Trophoblast cell (in vitro differentiated cells and primary cell): ENCODE measurements at places on chromosomes 4 and X.

- H3K27ac ChIP-seq, result no peak overlapping the region
- no peaks in the 10 kb centered on the region for H3K27me3 ChIP-seq
- no peak overlapping the region for H3K4me3 ChIP-seq
- H3K36me3 ChIP-seq, result peaks cover 33% of the 10 kb centered on the region
- no peak for DNase-seq
Measured at GRCh38 chr4:168900080-168900479, 110.0 kb downstream of the CBR4 start.

DNA sequence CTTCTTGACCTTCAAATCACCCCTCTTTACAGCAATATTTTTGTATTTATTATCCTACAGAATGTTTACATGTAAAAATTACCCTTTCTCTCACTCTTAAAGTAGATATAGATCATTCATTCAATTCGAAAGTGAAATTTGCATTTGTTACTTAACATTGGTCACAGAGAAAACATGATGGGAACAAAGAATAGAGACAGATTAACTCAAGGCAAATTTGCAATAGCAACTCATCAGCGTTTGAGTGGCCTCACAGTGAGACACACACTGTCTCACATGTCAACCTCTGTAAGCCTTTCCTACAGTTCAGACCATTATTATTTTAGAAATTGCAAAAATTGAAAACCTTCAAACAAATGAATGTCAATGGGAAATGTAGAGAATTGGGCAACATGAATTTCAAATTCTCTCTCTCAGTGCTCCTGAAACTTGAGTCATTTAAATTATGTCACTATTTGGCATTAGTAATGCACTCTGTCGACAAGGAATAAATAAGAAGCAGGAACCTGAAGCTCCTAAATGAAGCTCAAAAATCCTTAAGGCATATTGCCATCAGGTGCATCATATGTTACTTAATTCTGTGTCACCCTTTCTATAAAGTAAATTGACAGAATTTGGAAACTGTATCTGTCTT, 148.3 kb upstream of the ANXA10 start:
- peak; percentile 74 for DNase-seq
- no peak overlapping the region for H3K4me3 ChIP-seq
- no peak overlapping the region for H3K27ac ChIP-seq
- H3K36me3 ChIP-seq, result no peaks in the 10 kb centered on the region
- H3K4me1 ChIP-seq, result no peaks in the 10 kb centered on the region
- no peaks in the 10 kb centered on the region for H3K27me3 ChIP-seq

GRCh38 chr4:161404346-161405110, 759.3 kb downstream of the FSTL5 start:
- H3K36me3 ChIP-seq, result no peaks in the 10 kb centered on the region
- no peaks in the 10 kb centered on the region for H3K27me3 ChIP-seq
- no peak overlapping the region for H3K27ac ChIP-seq

DNA sequence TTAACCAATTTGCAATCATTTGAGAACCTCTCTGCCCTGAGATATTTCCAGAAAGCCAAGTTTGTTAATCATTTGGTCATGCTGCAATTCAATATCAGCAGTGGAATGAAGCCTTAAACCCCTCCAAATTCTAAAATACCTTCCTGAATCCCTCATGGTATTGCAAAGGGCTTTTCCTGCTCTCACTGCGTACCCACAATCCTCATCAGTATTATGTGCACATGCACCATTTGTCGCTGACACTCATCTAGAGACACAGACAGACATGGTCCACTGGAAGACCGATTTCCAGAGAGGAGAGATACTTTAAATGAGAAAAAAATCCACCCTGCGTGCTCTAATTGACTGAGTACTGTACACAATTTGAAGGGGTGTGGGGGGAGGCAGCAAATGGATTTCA, 104.4 kb downstream of the GPC3 start:
- no peak for DNase-seq
- no peaks in the 10 kb centered on the region for H3K36me3 ChIP-seq
- no peak overlapping the region for H3K27ac ChIP-seq
- H3K27me3 ChIP-seq, result no peaks in the 10 kb centered on the region

DNA sequence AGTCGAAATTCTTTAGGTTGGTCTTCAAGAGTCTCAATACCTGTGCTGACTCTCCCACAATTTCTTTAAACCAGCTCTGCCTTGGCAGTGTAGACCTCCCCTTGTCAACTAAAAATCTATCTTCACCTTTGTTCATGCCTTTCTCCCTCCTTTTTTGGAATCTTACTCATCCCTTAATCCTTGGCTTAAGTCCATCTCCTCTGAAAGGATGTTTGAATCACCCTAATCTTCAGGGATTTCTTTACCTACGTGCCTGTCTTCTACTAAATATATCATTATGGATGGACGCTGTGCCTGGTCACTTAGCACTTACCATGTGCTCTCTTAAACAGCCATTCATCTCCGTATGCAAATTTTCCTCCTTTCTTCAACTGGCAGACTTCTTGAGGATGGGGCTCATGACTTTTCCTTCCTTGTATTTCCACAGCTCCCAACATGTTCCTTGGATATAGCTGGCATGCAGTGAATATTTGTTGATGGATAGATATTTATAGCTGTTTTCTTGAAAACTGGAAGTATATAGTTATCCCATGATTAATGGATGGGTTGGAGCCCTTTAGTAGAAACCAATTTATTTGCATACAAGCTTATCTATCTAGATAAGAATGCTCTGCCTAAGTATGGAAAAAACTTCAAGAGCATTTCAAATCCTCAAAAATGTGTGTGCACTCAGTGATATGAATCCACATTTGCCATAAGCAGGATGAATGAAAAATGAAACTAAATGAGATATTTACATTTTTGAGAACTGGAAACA, 166.6 kb downstream of the SPRY1 start:
- H3K4me1 ChIP-seq, result no peaks in the 10 kb centered on the region
- no peaks in the 10 kb centered on the region for H3K36me3 ChIP-seq
- no peak overlapping the region for H3K4me3 ChIP-seq

DNA sequence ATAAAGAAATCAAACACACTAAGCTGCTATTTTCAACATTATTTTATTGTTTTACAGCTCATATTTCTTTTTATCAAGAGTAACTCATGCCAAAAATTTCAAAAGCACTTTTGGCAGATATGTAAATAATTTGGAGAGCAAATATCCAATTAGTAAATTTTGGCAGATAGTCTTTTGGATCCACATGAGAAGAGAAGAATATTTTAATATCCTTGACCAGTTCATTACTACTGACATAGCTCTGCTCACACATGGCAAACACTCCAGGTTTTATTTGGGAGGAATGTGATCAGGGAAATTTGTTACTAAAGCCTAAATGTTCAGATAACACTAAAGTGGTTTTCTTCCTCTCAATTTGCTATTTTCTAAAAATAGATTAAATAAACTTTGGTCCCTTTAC, 1054.3 kb downstream of the FAT4 start:
- H3K36me3 ChIP-seq, result no peaks in the 10 kb centered on the region
- no peaks in the 10 kb centered on the region for H3K27me3 ChIP-seq
- H3K27ac ChIP-seq, result no peak overlapping the region
- no peak for DNase-seq

GRCh38 chrX:323721-324628, 5.4 kb upstream of the GTPBP6 start:
- H3K4me1 ChIP-seq, result no peaks in the 10 kb centered on the region
- peak; percentile 72 for DNase-seq
- H3K27me3 ChIP-seq, result no peaks in the 10 kb centered on the region
- H3K4me3 ChIP-seq, result no peak overlapping the region

DNA sequence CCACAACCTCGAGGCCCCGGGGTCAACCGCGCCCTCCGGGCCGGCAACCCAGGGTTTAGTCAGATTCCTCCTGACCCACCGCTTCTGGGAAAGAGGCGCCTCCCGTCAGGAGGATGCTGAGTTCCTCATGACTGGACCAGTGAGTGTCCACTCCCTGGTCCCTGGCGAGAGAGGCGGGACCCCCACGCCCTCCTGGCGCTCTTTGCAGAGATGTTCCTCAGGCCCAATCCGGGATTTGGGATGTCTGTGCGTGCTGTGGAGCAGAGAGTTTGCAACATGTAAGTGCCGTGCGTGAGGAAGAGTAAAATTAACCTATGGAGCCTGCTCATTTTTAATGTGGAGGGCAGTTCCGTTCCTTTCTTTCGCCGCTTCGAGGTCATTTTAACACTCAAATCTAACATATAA, 824 bp upstream of the UGDH start:
- H3K4me3 ChIP-seq, result peak overlapping the region; percentile 99
- H3K36me3 ChIP-seq, result peaks cover 10% of the 10 kb centered on the region
- H3K4me1 ChIP-seq, result peaks cover 2% of the 10 kb centered on the region

GRCh38 chr4:68654946-68655721, 15.3 kb downstream of the UGT2B15 start:
- no peak overlapping the region for H3K4me3 ChIP-seq
- no peaks in the 10 kb centered on the region for H3K4me1 ChIP-seq
- H3K27ac ChIP-seq, result no peak overlapping the region

- peak; percentile 17 for DNase-seq
- H3K27me3 ChIP-seq, result no peaks in the 10 kb centered on the region
- no peaks in the 10 kb centered on the region for H3K4me1 ChIP-seq
- no peak overlapping the region for H3K27ac ChIP-seq
- no peaks in the 10 kb centered on the region for H3K36me3 ChIP-seq
- peak overlapping the region; percentile 86 for H3K4me3 ChIP-seq
Measured at GRCh38 chr4:86595426-86595805, 1.3 kb downstream of the PTPN13 start.

- no peak overlapping the region for H3K27ac ChIP-seq
- no peak overlapping the region for H3K4me3 ChIP-seq
- DNase-seq, result no peak
- H3K36me3 ChIP-seq, result no peaks in the 10 kb centered on the region
Measured at GRCh38 chrX:125089761-125090445, 229.8 kb upstream of the TEX13C start.

DNA sequence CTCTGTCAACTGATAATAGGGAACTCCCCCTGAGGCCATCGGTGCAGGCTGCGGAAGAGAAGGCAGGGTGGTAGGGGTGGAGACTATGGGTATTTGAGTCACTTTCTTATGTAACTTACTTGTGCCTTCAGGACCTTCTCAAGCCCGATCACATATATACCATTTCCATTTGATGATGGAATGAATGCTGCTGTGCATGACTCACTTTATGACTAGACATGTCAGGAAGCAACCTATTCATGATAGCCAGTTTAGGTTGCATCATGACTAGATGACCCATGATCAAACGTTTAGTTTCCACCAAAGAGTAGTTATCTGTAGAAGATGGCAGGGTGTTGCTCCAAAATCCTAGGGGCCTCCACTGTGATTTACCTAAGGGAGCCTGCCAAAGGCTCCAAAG, 435.5 kb downstream of the DTHD1 start:
- no peak overlapping the region for H3K27ac ChIP-seq
- H3K4me3 ChIP-seq, result no peak overlapping the region
- H3K36me3 ChIP-seq, result no peaks in the 10 kb centered on the region
- H3K27me3 ChIP-seq, result no peaks in the 10 kb centered on the region
- no peaks in the 10 kb centered on the region for H3K4me1 ChIP-seq

DNA sequence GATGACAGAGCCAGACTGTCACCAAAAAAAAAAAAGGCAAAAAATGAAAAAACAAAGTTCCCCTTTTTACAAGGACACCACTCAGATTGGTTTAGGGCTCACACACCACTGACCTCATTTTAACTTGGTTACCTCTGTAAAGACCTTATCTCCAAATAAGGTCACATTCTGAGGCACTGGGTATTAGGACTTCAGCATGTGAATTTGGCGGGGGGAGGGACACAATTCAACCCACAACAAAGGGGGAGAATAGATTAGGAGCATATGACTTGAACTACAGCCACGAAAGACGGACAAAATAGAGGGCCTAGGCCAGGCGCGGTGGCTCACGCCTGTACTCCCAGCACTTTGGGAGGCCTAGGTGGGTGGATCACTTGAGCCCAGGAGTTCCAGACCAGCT, 31.0 kb upstream of the ARAF start:
- H3K36me3 ChIP-seq, result no peaks in the 10 kb centered on the region
- no peak for DNase-seq
- no peaks in the 10 kb centered on the region for H3K27me3 ChIP-seq
- no peak overlapping the region for H3K27ac ChIP-seq
- no peak overlapping the region for H3K4me3 ChIP-seq
- H3K4me1 ChIP-seq, result no peaks in the 10 kb centered on the region

- DNase-seq, result no peak
- no peak overlapping the region for H3K27ac ChIP-seq
- no peaks in the 10 kb centered on the region for H3K4me1 ChIP-seq
- no peaks in the 10 kb centered on the region for H3K27me3 ChIP-seq
Measured at GRCh38 chr4:7424553-7425111, 10.1 kb downstream of the PSAPL1 start.

- no peaks in the 10 kb centered on the region for H3K4me1 ChIP-seq
- no peaks in the 10 kb centered on the region for H3K27me3 ChIP-seq
- peak; percentile 25 for DNase-seq
- H3K4me3 ChIP-seq, result no peak overlapping the region
Measured at GRCh38 chr4:2364654-2365053, 53.8 kb downstream of the ZFYVE28 start.

DNA sequence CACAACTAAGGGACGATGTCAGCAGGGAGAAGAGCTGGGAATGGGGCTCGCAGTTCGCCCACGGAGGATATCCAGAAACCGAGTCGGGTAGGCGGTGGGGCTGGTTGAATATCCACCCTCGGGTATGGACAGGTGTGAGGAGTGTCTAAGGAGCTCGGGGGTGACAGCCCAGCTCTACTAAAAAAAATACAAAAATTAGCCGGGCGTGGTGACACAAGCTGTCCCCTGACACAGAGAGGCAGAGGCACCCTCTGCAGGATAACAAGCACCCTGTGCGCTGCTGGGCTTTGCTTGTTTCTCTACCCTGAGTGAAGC, 12.2 kb upstream of the ASMTL start:
- no peak overlapping the region for H3K4me3 ChIP-seq
- no peaks in the 10 kb centered on the region for H3K4me1 ChIP-seq
- no peaks in the 10 kb centered on the region for H3K27me3 ChIP-seq
- H3K36me3 ChIP-seq, result no peaks in the 10 kb centered on the region
- no peak for DNase-seq
- no peak overlapping the region for H3K27ac ChIP-seq

GRCh38 chr4:186483656-186484055, 71.7 kb downstream of the MTNR1A start:
- no peak overlapping the region for H3K27ac ChIP-seq
- no peak overlapping the region for H3K4me3 ChIP-seq
- no peak for DNase-seq
- H3K27me3 ChIP-seq, result no peaks in the 10 kb centered on the region
- peaks cover 5% of the 10 kb centered on the region for H3K4me1 ChIP-seq
- H3K36me3 ChIP-seq, result no peaks in the 10 kb centered on the region

DNA sequence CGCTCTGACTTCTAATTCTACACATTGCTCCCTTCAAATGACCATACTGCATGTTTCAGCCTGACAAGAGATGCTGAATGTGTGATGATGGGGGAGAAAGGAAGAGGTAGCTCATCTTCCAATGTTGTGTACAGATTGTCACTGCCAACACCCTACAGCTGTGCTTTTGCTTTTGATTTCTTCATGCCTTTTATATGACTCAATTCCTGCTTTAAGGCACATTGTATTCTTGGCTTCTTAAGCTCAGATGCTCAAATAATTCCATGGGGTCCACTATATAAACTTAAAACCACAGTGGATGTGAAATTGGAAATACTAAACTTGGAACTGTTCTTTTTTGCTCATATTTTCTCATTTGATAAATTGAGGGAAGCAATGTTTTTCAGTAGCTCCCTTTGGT, 183.2 kb upstream of the WDFY3 start:
- H3K27me3 ChIP-seq, result no peaks in the 10 kb centered on the region
- H3K36me3 ChIP-seq, result no peaks in the 10 kb centered on the region
- H3K4me3 ChIP-seq, result no peak overlapping the region
- no peak overlapping the region for H3K27ac ChIP-seq
- no peaks in the 10 kb centered on the region for H3K4me1 ChIP-seq
- no peak for DNase-seq
